D341Med (cell line): ENCODE measurements at places on chromosomes 11 and 22.

DNA sequence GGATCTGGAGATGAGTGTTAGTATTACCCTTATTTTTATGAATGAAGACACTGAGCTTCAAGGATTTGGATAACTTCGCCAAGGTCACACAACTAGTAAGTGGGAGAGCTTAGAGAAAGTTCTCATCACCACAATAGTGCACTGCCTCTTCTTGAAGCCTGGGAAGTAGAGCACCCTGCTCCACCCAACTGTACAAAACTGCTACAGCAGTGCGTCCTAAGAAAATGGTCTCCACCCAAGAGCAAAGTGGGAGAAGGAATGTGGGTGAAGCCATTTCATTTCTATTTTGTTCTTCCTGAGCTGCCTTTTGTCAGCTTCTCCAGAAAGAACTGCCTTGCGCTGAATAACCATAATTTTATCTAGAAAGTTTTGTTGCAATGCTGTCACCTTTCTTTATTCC is 403.9 kb upstream of the FAT3 start:
- DNase-seq: no peak

GRCh38 chr11:35418282-35419183 is 825 bp downstream of the SLC1A2 start:
- DNase-seq: peak; percentile 79

- no peak for DNase-seq
These were observed 22.4 kb upstream of the MYH9 start for GRCh38 chr22:36409911-36410756.

DNA sequence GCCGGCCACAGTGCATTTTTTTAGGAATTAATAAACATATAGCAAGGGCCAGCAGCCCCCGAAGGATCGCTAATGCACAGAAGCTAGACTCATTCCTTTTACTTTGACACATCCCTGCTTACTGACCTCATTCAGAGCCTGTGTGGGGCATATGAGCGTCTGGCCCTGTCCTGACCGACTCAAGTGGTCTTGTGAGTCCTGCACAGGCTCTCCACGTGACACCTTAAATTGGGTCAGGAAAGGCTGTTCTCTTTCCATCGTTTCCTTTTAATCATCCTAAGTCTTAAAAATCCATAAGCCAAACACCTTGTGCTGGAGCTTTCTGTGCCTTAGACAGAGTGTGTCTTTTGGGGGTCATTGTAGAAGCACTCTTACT is 18.6 kb downstream of the SDHAF2 start:
- no peak for DNase-seq

DNA sequence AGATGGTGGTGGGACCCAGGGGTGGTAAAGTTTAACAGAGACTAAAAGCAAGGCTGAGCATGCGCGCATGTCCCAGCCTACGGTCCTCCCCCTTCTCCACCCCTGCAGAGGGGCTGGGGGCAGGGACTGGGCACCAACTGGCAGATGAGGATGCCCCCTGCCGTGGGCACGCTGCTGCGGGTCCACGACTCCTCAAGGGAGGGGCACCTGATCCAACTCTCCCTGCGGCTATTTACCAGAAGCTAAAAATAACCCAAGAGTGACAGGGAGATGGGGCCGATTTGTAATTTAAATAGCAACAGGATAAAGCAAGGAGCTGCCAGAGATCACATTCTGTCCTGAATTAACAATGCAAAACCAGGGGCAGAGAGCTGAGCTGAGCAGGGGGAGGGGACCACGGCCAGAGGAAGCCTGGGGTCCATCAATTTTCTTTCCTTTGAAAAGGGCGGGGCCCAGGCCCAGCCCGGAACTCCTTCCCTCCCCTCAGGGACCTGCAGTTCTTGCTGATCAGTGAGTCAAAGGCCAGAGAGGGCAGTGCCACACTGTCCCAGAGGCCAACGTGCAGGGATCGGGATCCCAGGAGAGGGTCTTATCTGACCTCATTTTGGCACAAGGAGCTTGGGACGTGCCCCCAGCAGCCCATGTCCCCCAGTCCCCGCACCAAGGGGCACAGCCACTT is 8.1 kb upstream of the DGKZ start:
- DNase-seq: no peak

- no peak for DNase-seq
These were observed 946.2 kb downstream of the LRRC4C start for GRCh38 chr11:40513281-40513680.

- DNase-seq: no peak
These were observed 631.6 kb downstream of the BRD1 start for GRCh38 chr22:49196046-49196511.

- no peak for DNase-seq
These were observed 198.3 kb upstream of the PGR start for GRCh38 chr11:101327908-101328307.

- DNase-seq: no peak
These were observed 81.9 kb upstream of the CRTAM start for GRCh38 chr11:122756417-122756816.

DNA sequence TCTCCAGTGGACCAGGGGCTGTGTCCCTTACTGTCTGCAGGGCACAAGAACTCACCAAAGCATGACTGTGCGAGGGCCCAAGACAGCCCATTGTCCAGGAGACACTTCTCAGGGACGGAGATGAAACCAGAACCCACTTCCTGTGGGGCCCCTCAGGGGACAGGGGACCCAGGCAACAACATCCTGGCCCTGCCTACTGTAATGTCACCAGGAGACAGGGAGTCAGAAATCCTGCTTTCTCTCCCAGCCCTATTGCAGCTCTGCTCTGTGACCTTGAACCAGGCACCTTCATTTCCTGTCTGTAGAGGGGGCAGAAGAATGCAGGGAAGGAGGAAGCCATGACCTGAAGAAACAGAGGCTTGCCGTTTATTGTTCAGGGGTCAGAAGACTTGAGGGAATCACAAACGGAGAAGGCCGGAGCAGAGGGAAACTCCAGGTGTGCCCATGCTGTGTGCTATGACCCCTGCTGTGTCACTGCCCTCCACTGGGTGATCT is 98.0 kb downstream of the NAT10 start:
- no peak for DNase-seq

DNA sequence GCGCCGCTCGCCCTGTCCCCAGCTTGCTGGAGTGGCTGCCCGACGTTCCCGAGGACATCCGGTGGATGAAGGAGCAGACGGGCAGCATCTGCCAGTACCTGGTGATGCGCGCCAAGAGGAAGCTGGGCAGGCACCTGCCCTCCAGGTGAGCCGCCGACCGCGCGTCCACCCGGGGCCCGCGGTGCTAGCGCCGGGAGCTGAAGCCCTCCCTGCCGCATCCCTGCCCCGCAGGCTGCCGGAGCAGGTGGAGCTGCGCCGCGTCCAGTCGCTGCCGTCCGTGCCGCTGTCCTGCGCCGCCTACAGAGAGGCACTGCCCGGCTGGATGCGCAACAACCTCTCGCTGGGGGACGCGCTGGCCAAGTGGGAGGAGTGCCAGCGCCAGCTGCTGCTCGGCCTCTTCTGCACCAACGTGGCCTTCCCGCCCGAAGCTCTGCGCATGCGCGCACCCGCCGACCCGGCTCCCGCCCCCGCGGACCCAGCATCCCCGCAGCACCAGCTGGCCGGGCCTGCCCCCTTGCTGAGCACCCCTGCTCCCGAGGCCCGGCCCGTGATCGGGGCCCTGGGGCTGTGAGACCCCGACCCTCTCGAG is 3.3 kb upstream of the CRACR2B start:
- no peak for DNase-seq

- DNase-seq: no peak
These were observed 50.8 kb upstream of the CCDC90B start for GRCh38 chr11:83336993-83337392.

- DNase-seq: no peak
These were observed 110.6 kb downstream of the ETS1 start for GRCh38 chr11:128476729-128477128.

GRCh38 chr22:42769574-42770447 is 49.1 kb upstream of the A4GALT start:
- peak; percentile 30 for DNase-seq

GRCh38 chr11:74371269-74372052 is 26.8 kb downstream of the PGM2L1 start:
- no peak for DNase-seq

- DNase-seq: no peak
These were observed 51.6 kb downstream of the LGR4 start for GRCh38 chr11:27420722-27421572.

- peak; percentile 82 for DNase-seq
These were observed 148.5 kb downstream of the GRIK4 start for GRCh38 chr11:120660024-120660565.

DNA sequence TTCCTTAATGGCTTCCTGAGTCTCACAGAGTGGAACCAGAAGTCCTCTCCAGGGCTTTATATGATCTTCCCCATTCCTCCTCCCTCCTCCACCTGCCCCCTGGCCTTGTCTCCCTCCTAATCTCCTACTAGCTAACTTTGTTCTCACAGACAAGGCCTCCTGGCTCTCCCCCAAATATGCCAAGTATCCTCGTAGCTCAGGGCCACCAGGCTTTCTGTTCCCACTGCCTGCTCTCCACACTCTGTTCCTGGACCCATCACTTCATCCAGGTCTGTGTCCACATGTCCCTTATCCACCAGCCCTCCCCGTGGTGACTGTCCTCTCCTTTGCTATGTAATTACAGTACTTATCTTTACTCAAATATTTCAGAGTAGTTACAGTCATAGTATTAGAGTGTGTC is 23.2 kb upstream of the LMO1 start:
- DNase-seq: no peak

- no peak for DNase-seq
These were observed 2.6 kb upstream of the PATL1 start for GRCh38 chr11:59671471-59671870.

DNA sequence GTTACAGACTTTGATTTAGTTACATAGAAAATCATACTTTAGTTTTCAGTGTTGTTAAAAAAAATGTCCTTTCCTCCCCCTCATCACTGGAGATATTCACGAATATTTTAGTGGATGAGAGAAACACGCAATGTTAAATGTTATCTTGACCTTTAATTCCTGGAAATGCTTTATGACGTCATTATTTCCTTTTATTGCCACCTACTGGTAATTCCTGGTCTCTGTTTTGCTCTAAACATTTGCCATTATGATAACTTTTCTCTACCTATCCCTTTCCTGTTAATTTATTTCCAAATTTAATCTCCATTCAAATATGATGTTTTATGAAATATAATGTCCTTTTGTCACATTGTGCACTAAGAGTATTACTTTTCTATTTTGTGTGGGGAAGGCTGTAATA is 770.6 kb downstream of the FAM181B start:
- DNase-seq: no peak

DNA sequence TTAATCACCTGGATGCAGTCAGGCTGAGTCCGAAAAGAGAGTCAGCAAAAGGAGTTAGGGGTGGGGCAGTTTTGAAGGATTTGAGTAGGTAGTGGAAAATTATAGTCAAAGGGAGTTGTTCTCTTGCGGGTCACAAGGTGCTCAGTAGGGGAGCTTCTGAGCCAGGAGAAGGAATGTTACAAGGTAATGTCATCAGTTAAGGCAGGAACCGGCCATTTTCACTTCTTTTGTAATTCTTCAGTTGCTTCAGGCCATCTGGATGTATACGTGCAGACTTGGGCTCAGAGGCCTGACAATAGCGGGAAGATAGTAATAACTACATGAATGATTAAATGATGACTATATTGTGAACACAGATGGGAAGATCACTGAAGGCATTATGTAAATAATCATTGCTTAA is 6.2 kb downstream of the SC5D start:
- DNase-seq: no peak

GRCh38 chr11:8338138-8338537 is 74.5 kb upstream of the LMO1 start:
- peak; percentile 81 for DNase-seq

DNA sequence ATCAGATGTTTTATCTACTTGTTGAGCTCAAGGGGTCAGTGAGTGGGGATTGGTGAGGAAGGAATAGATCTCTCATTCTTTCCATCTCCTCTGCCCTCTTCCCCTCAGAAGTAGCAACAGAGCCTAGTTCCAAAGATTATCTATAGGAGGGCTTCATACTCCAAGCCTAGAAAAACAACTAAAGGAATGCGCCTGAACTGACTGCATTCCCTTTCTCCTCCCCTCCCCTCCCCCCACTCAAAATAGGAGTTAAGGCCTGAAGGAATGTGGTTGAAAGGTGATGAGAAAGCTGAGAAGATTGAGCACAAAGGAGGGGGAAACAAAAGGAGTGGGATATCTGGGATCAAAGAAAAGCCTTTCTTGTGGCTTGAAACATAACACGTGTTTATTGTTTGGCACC is 10.5 kb downstream of the EMSY start:
- no peak for DNase-seq

DNA sequence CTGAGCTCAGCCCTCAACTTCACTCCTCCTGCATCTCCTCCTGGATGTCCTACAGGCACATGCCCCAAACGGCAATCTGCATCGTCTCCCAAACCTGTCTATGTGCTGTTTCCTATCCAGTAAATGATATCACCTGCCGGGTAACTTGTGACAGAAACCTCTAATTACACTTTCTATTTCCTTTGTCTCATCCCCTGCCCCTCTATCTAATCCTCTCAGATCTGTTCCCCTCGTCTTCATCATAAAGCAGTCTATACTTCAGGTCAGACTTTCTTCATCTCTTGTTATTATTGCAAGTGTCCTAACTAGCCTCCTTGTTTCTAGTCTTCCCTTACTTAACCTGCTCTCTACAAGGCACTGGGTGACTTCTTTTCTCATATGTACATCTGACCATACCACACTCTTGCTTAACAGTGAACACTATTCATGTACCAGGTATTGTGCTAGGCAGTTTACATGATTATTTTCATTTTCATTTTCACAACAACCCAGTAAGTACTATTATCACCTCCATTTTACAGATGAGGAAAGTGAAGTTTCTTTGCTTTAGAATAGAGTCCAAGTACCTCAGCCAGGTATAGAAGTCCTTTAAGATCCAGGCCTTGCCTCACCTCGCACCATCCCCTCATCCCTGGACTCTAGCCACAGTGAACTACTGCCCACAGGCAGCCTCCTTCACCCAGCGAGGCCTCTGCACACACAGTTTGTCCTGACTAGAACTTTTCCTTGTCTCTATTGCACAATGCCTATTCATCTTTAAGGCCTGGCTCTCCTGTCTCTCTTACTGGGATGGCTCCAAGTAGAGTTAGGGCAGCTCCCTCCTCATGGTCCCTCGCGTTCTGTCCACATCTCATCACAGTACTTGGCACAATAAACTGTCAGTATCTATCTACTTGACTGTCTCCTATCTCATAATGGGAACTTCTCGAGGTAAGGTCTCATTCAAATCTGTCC is 22.1 kb upstream of the UCP3 start:
- DNase-seq: no peak

- DNase-seq: no peak
These were observed 17.5 kb downstream of the NFAM1 start for GRCh38 chr22:42414565-42415303.
